GM12865 (cell line): ENCODE measurements at places on chromosomes 1 and 21.

- no peak for DNase-seq
Observed at GRCh38 chr1:176049582-176049981, 157.5 kb downstream of the COP1 start.

- DNase-seq, result no peak
Observed at GRCh38 chr1:19028110-19028509, 71.6 kb upstream of the IFFO2 start.

- no peak for DNase-seq
Observed at GRCh38 chr21:20735257-20735656, 263.0 kb upstream of the NCAM2 start.

DNA sequence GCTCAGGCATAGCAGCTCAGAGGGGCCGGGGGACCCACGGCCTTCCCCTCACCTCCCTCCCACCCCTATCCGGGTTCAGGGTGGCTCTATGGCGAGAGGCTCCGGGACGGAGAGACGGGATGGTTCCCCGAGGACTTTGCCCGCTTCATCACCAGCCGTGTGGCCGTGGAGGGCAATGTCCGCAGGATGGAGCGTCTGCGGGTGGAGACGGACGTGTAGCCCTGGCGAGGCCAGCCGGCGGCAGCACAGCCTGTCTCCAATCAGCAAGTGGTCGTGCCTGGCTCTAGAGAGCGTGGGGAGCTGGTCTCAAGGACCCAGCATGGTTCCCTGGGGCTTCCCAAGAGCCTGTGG is 25.9 kb downstream of the ARHGEF16 start:
- no peak for DNase-seq

DNA sequence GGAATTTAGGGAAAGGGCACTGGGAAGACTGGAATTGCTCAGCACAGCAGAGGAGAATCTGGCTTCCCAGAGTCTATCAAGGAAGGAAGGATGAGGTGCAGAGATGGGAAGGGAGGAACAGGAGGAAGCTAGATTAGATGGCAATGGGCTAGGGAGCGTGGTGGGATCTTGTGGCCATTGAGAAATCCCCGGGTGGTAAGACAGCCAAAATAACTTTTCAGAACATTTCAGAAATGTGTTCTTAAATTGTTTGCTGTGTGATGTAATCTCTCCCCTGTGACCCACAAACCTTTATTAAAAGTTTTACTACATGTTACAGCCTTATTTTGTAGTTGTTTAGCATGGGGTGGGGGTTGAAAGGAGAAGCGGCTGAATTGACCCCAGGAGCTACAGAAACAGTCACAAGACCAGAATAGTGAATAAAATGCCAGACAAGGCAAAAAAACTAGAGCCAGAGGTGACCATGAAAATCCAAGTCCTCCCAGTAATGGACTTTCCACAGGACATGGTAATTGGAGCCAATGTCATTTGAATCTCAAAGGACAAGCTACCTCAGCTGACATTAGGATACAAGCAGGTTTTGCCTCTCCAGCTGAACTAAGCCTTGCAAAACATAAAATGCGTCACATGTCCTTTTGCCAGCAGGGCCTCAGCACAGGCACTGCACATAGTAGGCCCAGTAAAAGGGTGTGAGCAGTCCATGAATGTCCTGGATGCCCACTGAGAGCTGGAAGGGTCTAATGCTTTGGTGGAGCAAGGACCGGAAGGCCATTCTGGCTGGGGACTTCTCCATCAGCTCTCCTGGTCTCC is 980 bp upstream of the AHCYL1 start:
- no peak for DNase-seq
